Renal cortical epithelial cell (primary cell): ENCODE measurements at places on chromosomes 1 and 21.

DNA sequence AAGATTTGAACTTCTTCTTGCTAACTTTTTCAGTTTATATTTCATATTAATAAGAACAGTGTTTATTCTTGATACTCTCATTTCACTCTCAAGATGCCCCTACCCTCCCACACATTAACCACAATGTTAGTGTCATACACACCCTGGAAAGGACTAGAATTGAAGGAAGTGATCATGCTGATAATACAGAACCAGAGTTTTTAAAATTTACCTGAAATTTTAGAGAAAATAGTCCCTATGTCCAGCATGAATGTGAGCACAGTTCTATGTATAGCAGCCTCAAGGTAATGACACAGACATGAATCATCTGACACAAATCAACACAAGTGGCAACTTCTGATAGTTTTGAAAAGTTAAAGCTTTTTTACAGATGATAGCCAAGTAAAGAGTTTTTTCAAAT is 26.0 kb downstream of the RGS1 start:
- peak; percentile 28 for DNase-seq

DNA sequence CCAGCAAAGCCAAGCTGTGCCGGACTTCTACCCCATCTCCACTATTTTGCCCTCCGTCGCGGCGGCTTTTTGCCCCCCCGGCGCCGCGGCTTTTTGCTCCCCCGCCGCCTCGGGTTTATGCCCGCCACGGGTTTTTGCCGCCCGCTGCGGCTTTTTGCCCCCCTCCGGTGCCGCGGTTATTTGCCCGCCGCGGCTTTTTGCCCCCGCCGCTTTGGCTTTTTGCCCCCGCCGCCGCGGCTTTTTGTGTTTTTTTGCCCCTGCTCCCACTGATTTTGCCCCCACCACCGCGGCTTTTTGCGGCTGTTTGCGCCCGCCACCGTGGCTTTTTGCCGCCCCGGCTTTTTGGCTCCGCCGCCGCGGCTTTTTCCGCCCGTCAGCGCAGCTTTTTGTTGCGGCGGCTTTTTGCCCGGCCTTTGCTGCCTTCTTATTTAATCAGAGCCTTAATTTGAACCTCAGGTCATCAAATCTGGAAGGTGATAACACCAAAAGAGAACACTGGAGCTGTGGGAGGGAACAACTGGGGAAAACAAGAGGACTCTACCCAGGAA is 106.0 kb downstream of the TPTE start:
- no peak for DNase-seq

DNA sequence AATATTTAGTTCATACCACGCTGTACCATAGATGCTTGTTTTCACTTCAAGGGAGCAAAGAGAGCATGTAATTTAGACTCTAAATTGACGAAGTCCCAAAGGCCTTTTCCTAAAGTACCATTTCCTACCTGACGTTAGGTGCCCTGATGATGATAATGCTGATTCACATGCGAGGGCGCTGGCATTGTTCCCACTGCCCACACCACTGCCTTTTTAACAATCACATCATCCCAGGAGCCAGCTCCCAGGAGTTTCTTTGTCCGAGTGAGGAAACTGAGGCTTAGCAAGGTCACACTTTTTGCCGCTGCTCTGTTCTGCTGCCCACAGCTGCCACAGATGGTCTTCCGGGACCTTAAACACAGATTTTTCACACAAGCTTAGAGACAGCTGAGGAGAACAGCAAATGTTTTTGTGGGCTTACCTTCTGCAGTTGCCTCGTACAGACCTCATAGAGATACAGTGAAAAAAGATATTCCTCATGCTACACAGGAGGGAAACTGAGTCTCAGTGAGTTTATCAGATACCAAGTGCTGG is 69.4 kb downstream of the EVA1C start:
- DNase-seq = no peak

DNA sequence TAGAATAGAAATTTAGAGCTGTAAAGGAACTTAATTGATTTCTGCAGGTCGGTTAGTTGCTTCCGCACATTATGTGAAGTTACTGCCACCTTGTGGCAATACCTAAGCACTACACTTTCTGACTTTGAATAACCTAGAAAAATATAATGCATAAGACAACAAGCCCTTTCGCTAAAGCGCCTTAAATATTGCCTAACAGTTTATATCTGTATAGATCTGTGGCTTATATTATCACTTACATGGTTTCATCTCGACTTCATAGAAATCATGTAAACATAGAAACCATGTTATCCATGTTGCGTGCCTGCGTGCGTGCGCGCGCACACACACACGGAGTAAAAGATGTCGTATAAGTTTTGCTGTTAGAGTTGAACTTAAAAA is 10.9 kb upstream of the IFI16 start:
- peak; percentile 74 for DNase-seq

DNA sequence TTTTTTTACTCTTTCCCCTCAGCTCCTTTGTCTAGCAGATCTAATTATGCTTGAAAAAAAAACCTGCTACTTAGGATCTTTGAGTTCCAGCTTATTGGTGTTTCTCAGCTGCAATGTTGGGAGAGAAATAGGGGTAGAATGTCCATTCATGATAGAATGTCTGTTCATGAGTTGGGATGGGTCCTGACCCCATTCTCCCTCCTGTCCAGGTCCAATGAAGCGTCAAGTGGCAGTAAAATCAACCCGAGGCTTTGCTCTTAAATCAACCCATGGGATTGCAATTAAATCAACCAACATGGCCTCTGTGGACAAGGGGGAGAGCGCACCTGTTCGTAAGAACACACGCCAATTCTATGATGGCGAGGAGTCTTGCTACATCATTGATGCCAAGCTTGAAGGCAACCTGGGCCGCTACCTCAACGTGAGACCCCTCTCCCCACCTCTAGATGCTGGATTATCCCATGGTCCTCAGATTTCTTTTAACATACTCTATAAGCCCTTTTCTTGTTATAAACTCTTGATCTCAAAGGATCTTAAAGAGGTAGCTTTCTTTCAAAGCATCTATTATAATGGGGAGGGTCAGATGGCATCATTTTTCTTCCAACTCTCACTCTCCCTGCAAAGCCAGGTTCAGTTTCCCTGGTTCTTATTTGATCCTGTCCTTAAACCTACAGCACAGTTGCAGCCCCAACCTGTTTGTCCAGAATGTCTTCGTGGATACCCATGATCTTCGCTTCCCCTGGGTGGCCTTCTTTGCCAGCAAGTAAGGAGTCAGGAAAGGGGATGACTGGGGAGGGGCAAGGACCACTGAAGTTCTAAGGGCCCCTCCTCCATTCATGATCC is 11.1 kb downstream of the CERS2 start:
- DNase-seq = no peak

GRCh38 chr1:163439471-163439870 is 117.7 kb downstream of the NUF2 start:
- no peak for DNase-seq

DNA sequence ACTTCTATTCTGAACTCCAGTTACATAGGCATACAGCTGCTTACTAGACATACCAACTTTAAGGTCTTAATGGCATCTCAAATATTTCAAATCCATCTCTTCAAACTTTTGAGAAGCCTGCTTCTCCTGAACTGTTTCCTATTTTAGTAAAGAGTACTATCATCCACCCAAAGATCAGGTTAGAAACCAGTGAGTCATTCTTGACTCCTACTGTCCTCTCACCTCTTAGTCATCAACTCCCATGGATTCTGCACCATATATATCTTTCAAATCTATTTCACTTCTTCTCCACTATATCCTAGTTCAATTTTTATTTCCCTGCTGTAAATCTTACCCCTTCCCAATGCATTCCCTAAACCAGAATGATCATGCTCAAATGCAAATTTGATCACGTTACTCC is 18.1 kb upstream of the BEND5 start:
- no peak for DNase-seq

GRCh38 chr1:158806916-158807536 is 24.1 kb upstream of the MNDA start:
- no peak for DNase-seq

- DNase-seq = no peak
Measured at GRCh38 chr1:229485318-229485717, 22.8 kb downstream of the NUP133 start.

- no peak for DNase-seq
Measured at GRCh38 chr1:210259561-210259960, 27.0 kb downstream of the SERTAD4 start.
